Activated CD4-positive, alpha-beta T cell treated with anti-CD3 and anti-CD28 coated beads, Interleukin-10, Interleukin-2, amounts not matched to agents 100 ng/mL and 50 ng/mL, durations not matched to agents 16 hours and 8 hours (primary cell): ENCODE measurements at places on chromosomes 6 and 20.

DNA sequence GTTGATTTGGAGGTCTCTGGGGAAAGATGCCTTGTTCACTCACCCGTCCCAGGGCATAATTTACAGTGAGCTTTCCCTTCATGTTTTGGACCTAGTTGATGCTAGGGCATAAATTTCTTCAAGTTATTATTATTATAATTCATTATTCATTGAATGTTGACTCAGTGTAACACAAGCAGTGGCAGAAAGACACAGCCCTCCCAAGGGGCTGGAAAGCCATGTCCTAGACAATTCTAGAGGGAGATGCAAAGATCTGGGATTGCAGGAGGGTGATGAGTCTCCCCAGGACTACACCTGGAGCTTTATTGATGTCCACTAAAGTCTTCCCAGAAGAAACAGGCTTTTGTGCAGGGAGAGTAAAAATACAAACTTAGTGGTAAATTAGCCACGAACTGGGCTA, 322.0 kb upstream of the MOCS1 start:
- DNase-seq, result no peak

- DNase-seq, result no peak
These were observed 277.8 kb downstream of the EPM2A start for GRCh38 chr6:145457556-145457955.

DNA sequence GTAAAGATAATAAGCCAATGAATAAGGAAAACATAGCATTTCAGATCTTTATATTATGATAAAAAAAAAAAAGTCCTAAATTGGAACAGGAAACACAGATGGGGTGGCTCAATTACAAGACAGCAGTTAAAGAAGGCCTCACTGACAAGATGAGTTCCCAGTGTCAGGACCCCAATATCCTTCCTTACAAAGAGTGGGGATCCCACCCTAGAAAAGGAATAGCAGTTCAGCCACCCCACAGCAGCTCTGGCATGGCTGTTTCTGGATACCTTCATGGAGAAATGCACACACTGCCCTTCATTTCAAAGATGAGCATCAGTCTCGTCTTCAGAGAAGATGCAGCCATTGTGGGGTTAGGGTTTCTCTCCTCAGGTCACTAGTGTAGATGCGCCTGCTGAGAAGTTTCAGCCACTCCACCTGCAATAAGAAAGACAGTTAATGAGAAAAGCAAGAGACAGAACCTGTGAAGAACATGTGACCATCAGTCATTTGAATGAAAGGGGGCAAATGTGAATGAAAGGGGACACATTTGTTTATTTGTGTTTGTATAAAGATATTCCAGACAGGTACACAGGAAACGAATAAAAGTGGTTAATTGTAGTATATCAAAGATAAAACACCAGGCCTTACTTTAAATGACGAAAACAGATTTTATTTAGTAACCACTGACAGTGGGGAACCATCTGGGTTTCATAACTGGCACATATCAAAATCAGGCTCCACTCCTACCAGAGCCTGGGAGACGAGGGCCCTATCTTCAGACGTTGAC, 121.3 kb upstream of the PRSS16 start:
- no peak for DNase-seq

GRCh38 chr6:3506200-3506599, 49.4 kb upstream of the SLC22A23 start:
- no peak for DNase-seq

DNA sequence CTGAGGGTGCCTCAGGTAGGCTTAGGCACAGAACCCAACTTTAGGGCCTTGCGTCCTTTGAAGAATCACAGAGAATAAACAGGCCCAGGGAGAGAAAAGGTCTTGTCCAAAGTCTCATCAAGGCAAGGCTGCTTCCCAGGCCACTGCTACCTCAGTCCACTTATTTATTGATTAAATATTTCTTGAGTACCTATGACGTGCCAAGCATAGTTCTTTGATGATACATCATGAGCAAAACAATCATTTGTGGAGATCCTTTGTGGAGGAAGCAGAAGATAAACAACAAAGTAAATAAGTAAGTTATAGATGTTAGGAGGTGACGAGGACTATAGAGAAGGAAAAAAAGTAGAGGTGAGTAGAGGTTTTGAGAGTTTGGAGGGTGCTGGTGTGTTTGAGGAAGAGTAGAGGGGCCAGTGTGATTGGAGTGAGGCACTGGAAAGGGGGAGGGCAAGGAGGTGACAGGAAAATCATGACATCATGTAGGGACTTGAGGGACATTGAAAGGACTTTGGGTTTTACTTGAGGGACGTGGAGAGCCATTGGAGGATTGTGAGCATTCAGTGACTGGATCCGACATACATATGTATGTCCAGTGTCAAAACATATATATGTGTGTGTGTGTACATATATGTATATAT, 14.1 kb upstream of the CHMP4B start:
- no peak for DNase-seq

DNA sequence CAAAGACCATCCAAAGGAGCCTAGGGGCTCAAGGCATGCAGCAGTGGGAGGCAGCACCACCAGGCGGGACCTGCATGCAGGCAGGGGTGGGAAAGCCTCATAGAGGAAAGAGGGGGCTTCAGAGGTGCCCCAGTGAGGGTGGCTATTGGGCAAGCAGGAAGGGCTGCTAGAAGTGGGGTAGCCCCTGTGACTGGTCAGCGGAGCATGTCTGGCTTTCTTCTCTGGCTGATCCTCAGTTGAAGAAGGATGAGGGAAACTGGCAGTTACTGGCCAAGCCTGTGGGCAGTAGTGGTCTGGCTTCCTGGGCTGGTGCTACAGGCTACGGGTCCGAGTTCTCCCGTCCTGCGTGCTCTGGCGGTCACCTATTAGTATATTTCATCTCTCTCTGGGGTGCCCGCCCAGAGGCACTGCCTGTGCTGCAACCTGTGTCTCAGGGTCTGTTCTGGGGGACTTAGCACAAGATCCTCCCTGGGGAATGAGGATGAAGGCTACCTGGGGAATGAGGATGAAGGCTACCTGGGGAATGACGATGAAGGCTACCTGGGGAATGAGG, 35.9 kb upstream of the CST7 start:
- no peak for DNase-seq
